Stromal cell of bone marrow (primary cell): ENCODE measurements at places on chromosomes 1 and 21.

GRCh38 chr1:17713993-17714392, 41.1 kb upstream of the ACTL8 start:
- no peak for DNase-seq

DNA sequence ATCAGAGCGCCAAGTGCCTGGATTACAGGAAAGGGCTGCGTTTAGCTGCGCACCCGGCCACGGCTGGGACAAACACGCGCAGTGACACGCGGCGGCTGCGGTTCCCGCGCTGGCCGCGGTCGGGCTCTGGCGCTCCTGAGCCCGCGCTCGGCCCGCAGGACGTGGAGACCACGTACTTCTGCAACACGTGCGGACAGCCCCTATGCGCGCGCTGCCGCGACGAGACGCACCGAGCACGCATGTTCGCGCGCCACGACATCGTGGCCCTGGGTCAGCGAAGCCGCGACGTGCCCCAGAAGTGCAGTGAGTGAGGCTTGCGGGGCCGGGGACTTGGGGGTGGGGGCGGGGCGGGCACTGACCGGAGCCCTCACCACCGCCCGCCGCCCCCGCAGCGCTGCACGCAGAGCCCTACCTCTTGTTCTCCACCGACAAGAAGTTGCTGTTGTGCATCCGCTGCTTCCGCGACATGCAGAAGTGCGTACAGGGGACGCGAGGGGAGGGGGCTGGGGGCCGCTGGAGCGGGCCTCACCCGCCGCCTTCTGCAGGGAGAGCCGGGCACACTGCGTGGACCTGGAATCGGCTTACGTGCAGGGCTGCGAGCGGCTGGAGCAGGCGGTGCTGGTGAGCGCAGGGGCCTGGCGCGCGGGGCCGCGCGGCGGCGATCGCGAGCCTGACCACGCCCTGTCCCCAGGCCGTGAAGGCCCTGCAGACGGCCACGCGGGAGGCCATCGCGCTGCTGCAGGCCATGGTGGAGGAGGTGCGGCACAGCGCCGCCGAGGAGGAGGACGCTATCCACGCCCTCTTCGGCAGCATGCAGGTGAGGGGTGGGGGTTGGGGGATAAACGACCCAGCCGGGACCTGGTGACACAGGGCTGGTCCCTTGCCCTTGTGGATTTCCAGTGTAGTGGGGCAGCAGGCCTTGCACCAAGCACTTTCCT, 3.1 kb downstream of the RNF207 start:
- DNase-seq: no peak

GRCh38 chr1:51265618-51266017, 29.5 kb downstream of the RNF11 start:
- no peak for DNase-seq

DNA sequence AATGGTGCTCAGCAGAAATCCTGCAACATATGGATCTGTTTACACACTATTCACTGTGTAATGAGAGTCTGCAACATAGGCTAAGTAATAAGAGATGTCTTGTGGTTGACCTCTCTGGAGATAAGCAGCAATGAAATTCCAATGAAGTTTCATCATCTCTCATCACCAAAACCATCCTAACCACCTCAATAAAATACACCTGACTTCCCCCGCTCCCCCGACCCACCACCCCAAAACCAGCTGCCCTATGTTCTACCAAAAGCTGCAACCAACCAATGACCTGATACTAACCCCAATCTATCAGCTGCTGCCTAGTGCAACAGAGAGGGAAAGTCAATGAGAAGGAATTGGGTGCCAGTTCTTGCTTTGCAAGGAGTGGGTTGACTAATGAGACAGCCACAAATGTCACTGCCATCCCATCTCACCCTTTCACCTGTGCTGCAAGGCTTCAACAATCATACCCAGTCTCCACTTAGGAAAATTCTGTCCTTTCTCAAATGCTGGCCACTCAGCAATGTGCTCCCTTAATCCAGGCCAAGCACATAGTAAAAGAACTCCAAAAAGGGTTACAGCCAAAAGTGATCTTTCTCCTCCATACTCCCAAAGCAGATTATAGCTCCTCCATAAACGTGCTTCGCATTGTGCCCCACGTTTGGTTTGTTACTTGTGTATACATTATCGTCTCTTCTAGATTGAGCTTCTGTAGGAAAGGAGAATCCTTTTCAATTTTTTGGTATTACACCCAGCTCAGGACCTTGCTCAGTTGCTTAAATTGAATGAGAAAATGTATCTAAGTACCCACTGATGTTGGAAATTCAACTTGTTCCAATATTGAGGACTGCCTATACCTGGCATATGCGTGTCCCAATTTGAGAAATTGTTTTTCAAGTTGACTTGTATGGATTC, 29.0 kb downstream of the MRPL39 start:
- no peak for DNase-seq

DNA sequence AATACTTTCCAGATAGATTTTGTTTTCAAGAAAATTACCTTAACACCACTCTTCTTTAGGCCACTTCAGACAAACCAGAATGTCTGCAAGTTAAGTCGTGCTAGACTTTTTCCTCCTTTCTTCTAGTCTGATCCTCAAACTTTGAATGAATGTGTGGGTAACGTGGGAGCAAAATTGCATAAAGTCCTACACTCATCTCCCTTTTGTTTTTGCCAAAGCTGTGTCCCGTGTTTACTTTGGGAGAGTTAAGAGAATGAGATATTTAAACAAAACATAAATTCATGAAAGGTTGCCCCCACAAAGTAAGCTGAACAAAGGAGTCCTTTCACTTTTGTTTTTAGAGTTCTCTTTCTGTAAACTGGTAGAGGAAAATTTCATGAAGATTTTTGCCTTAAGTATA, 16.9 kb upstream of the VAMP3 start:
- DNase-seq: no peak

DNA sequence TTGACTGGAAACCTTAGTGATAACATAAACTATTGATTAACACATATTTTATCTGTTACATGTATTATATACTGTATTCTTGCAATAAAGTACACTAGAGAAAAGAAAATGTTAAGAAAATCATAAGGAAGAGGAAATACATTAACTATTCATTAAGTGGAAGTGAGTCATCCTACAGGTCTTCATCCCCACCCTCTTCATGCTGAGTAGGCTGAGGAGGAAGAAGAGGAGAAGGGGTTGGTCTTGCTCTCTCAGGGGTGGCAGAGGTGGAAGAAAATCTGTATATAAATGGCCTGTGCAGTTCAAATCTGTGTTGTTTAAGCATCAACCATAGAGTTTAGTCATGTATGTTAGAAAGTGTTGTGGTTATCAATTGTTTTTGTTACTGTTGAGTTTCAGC, 66.1 kb upstream of the CHODL start:
- no peak for DNase-seq

DNA sequence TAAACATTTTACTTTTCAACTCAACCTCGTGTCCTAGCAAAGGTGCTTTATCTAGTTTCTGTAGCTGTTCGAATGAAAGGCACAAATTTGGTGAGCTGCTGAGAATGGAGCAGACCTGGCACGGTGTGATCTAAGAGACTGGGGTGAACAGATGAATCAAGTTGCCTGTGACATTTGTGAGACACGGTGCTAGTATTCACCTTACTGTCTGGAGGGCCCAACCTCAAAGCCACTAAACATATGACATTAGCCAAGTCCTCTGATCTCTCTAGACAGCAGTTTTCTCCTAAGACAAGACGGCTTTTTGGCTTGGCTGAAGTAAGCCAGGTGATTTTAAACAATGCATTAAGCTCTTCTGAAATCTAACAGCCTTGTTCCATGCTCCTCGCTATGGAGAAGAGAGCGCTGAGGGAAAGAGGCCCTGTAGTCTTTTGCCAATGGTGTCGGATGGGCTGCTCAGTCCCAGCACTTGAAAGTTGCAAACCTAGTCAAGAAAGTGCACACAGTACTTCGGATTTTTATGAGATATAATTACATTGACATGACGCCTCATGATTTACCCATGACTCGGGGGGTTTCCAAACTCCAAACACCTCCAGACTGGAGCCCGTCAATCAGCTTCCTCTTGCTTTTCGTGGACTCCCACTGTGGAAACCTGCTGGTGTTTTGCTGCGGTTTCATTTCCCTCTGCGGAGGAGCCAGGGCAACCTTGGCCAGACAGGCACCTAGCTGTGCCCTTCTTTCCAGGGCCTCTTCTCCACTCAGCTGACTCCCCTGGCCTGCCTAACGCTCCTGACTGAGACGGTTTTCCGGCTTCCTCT, 794 bp upstream of the TOR3A start:
- DNase-seq: no peak

- DNase-seq: no peak
Measured at GRCh38 chr21:41583274-41583790, 75.4 kb upstream of the TMPRSS2 start.

DNA sequence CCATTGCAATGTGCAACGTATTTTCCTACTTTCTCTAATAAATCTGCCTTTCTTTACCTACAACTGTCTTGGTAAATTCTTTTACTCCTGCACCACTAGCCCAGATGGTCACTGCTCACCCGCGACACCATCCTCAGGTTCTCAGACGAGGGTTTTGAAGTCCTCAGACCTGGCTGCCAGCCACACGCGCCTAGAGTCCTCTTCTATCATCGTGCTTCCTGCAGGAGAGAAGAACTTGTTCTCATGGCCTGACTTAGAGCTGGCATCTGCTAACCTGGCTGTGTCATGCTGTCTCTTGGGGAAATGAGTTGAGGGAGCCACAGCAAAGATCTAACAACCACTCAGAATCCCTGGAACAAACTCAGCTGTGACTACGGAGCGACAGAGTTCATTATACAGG, 30.3 kb upstream of the PGBD5 start:
- DNase-seq: no peak

DNA sequence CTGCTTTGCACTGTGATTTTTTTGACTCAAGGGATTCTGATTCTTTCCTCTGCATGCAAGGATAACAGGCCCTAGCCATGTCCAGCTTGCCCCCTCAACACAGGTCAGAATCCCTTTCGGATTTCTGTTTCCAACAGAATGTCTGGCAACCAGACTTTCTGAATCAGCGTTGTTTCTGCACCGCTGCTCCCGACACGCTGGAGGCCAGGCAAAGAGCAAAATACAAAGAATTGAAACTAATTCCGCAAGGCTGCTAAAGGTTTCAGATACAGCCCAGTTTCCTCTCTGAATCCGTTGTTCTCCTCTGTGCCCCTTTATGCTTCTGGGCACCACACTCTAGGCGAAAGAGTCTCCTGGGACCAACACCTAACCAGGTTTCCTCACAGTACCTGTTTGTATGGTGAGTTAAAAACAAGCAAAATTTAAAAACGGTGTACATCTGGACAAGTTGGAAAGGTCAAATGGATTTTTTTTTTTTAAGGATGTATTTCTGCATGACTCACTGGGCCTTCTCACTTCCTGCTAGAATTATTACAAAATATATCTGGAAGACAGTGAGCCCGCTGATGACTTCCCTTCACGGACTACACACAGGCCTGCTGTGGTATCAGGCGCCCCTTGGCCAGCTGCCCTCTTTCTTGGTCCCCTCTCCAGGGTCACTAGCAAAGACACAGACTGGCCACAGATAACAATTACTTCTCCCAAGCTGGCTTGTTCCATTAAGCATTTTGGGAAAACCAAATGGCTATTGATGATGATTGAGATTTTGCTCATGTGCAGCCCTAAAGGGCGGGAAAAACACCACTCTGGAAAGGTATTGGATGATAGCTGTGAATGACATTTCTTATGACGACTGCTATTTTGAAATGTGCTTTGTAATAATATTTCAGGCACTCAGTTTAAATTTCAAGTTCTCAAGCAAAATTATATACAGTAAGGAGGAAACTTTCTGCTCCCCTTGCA, 118.3 kb downstream of the TGFB2 start:
- no peak for DNase-seq

- no peak for DNase-seq
Measured at GRCh38 chr1:166379447-166379846, 212.6 kb upstream of the FAM78B start.

- DNase-seq: no peak
Measured at GRCh38 chr1:9609998-9610397, 21.3 kb downstream of the TMEM201 start.

DNA sequence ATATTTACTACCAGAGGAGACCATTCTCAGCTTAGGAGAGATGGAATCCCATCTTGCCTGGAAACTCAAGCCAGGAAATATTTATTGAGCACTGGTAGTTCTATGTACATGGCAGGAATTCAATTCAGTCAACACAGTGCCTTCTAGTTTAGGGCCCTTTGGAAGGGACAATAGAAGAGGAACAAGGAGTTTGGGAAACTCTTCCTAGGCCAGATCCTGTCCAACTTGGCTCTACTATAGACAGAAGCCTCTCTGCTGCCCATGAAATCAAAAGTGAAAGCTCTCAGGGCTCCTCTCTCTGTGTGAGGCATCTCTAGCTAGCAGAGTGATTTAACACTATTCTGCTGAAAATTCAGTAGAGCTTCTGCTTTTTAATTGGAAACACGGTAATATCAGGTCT, 244.6 kb upstream of the MAP1LC3C start:
- no peak for DNase-seq

DNA sequence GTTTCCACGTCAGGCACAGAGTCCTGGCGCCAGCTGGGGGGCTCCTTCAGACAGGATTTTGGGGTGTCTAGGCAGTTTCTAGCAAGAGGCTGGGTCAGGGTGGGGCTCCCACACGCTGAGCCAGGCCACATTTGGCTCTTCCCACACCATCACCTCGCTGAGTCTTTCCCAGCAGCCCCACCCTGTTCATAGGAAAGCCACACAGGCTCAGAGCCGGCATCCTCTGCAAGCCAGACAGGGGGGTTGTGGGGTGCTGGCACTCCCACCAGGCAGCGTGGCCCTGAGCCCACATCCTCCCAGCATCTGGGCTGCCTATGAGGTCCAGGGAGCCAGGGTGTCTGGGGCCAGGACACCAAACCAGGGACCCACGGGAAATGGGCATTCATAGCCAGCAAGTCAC, 2.8 kb upstream of the GPR153 start:
- no peak for DNase-seq

DNA sequence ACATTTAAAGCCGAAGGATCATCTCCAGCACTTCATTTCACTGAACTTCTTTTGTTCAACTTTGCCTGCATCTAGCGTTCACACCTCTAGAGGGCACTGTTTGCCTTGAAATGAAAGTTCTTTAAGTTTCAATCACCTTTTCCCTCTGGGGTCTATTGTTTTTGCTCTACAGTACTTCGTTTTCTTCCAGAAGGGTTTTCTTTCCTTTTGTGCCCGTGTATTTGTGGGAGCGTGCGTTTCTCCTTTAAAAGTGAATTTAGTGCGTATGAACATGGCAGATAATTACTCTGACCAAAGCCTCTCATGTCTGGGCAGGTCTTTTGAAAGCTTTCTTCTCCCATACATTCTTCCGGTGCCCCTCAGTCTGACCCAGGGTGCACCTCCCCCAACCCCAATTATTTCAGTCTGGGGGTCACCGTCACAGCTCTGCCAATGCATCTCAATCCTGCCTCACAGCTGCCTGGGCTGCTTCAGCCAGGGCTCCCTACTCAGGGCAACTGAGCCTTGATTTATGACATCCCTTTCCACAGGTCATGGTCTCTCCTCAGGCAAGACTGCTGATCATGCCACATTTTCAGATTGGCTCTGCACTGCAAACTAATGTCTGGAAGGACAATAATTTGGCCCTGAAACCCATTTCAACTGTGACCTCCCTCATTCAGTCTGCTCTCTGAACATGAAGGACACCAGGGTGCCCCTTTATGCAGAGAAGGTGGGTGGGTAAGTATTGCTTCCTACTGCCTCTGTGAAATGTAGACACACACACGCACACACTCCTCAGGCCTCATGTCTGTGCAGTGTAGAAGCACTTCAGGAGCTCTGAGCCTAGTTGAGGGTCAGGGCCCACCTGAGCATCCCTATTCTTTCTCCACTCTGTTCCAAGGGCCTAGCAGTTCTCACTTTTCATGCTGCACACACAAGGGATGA, 88.6 kb downstream of the NUF2 start:
- DNase-seq: peak; percentile 24

GRCh38 chr1:165487921-165488320, 43.0 kb upstream of the RXRG start:
- DNase-seq: no peak

GRCh38 chr1:201751872-201752271, 77.1 kb upstream of the IPO9 start:
- no peak for DNase-seq
